ENCODE measurements at places on chromosomes 6 and 20.
A peak's percentile ranks its signal among the peaks of the same experiment; 100 is the strongest.

GRCh38 chr6:21189759-21190158, 403.8 kb upstream of the SOX4 start:
- no peak for DNase-seq

GRCh38 chr6:39048481-39049399, at the start of gene GLP1R:
Gene GLP1R (plus strand): TSS chr6:39048781. CDS start chr6:39048841, 60 bp downstream.
- DNase-seq, result no peak

DNA sequence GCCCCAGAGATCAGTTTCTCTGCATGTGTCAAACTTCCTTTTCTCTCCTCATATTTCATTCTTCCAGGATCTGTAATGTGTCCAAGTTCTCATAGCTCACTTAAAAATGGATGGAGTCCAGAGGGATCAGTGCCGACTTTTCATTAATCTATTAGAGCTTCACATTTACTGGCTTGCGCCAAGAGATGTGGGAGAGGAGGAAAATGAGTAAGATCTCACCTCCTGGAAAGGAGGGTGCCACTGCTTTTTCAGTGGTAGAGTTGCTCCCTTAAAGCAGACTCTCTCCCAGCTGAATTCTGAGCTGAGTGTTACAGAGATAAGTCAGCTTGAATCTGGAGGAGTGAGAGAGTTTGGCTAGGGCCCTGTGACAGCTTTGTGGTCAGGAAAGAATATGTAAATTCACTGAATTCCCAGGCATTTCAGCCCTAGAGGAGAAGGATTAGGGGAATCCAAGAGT, 175.9 kb downstream of the SOX4 start:
- DNase-seq, result no peak

GRCh38 chr6:74840953-74841352, 364.9 kb downstream of the COL12A1 start:
- DNase-seq, result no peak

GRCh38 chr6:82968708-82969107, 96.9 kb downstream of the UBE3D start:
- DNase-seq, result no peak

GRCh38 chr20:19864130-19864529, 106.1 kb downstream of the RIN2 start:
- DNase-seq, result no peak

GRCh38 chr20:25120920-25121319, 39.0 kb upstream of the VSX1 start:
- no peak for DNase-seq

- DNase-seq, result no peak
Observed at GRCh38 chr6:548517-548916, 108.4 kb downstream of the HUS1B start.

GRCh38 chr6:139290787-139291311, 949 bp downstream of the TXLNB start:
- no peak for DNase-seq

- no peak for DNase-seq
Observed at GRCh38 chr20:51511861-51512619, 30.5 kb downstream of the NFATC2 start.

- DNase-seq, result no peak
Observed at GRCh38 chr6:8082954-8083858, 19.0 kb upstream of the BLOC1S5 start.

GRCh38 chr20:36439040-36439730, 102.1 kb upstream of the MYL9 start:
- DNase-seq, result peak; percentile 37

- no peak for DNase-seq
Observed at GRCh38 chr20:53510262-53510661, 83.4 kb downstream of the ZNF217 start.

DNA sequence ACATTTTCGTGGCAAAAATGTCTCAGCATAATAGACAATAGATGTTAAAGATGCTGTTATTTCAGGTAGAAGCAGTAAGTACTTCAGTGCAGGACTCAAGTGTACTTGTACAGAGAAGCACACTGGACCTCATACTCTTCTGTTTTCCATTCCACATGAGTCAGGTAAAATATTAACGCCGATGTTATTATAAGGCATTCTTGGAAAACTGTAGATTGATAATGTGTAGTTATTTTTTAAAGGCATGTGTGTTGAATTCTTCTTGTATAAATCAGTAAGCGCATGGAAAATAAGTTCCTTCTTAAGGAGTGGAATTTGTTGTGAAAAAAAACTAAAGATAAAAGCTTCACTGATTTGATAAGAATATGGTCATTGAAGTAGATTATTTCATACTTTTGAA, 45.8 kb downstream of the DOP1A start:
- DNase-seq, result no peak

DNA sequence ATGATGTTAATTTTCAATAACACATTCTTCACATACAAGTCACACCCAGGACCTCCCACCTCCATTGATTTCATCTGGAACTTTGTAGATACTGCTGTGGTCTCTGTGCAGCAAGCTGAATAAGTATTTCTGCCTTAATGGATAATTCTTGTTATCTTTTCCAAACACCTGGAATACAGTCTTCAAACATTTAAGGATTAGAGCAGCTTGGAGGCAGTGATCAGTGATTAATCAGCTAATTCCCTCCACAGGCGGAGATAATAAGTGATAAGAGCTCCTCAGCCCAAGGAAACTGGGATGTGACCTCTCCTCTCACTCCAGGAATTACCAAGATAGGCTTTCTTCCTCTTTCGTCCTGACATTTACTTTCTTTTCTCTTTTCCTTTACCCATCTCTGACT, 110.7 kb downstream of the FIG4 start:
- no peak for DNase-seq

- DNase-seq, result no peak
Observed at GRCh38 chr6:53721766-53722165, 56.2 kb upstream of the KLHL31 start.

GRCh38 chr6:63521475-63522210, 50.6 kb upstream of the LOC128125822 start:
- DNase-seq, result no peak

DNA sequence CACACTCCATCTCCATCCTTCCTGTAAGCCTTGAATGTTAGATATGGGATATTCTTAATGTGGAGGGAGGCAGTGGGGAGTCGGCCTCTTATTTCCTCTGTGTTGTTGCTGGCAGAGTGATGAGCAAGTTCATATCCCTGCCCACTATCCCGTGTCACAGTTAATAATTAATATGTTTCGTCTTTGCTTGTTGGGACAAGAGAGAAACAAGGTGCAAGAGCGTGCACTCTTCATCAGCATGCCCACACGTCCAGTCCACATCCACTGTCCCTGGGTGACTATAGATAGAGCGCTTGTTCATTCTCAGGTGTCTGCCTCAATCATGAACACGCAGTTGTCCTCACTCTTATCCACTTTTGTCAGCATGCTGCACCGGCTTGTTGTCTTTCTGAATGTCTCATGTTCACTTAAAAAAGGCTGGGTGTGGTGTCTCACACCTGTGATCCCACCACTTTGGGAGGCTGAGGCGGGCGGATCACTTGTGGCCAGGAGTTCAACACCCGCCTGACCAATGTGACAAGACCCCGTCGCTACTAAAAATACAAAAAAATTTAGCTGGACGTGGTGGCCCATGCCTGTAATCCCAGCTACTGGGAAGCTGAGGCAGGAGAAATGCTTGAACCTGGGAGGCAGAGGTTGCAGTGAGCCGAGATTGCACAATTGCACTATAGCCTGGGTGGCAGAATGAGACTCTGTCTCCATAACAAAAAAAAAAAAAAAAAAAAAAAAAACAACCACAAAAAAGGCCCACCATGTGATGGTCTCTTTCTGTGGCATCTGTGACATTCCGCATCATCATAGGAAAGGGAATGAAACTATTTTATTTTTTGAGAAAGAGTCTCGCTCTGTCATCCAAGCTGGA, 34.2 kb downstream of the PPP1R3G start:
- DNase-seq, result no peak

GRCh38 chr6:154638369-154638768, 94.8 kb upstream of the SCAF8 start:
- no peak for DNase-seq

DNA sequence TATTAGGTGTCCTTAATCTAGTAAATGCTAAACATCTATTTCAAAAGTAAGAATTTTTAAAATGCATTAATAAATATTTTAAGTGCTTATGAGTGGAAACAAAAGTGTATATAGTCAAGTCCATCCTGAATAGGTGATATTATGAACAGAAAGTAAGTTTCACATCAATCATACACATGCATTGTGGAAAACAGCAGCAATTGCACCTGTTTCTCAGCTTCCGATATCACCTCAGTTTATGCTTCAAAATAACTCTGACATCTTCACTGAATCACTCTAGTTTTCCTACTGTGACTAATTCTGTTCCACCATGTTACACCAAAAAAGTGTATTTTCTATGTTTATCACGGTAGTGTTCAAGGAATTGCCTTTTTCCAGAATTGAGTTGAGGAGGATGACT, 172.6 kb upstream of the MANEA start:
- no peak for DNase-seq

DNA sequence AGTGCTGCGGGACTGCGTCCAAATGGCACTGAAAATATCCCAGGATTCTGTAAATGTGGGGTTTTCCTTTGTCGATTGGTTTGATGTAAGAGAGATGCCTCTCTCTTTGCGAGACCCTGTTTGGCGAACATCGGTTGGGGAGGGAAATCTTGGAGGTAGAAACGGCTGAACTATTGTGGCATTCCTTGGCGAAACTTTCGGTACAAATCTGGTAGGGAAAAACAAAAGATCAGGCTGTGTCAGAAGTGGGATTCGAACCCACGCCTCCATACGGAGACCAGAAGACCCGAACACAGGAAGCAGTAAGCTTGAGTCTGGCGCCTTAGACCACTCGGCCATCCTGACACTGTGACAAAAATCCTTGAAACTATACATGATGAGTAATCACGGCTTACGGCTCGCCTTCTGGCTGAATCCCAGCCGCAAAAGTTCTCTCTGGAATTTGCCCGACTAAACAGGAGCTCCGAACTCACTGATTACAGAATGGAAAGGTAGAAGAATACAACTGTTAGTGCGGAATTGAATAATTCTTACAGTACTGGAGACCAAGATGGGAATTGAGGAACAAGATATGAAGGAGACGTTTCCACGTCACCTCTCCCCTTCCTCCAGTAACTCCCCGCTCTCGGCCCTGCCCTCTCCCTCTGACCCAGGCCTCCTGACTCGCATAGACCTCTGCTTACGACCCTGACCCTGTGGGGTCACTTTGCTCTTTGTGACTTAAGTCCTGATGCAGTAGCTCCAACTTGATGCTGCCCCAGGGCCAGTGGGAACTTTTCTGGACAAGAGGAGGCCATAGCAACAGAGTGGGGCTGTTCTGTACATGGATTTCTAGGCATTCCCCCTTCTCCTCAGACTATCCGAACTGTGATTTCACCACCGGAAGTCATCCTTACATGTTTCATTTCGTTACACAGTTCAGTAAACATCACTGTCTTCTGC, 132.8 kb upstream of the ZNF184 start:
- DNase-seq, result no peak

GRCh38 chr6:153618371-153619322, 420.4 kb upstream of the OPRM1 start:
- DNase-seq, result no peak

DNA sequence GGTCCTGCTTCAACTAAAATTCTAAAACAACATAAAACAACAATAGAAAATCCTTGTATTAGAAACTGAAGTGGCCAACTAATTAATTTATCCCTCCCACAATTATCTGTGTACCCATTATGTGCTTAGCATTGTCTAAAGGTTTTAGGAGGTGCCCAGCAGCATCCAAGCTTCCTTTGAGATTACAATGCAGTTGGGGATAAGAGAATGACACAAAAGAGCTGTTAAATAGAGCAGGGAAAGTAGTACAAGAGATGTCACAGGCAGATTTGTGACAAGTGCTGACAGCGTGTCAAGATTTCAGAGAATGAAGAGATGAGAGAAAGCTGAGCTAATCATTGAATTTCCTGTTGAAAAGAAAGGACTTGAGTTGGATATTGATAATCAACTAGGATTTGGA, 204.8 kb downstream of the OTOR start:
- no peak for DNase-seq

- no peak for DNase-seq
Observed at GRCh38 chr6:168871642-168872315, 381.9 kb downstream of the THBS2 start.

- no peak for DNase-seq
Observed at GRCh38 chr6:124066269-124066668, 262.6 kb downstream of the NKAIN2 start.

GRCh38 chr6:45895569-45895968, 120.1 kb downstream of the CLIC5 start:
- DNase-seq, result no peak

- no peak for DNase-seq
Observed at GRCh38 chr6:16999491-17000436, 102.1 kb upstream of the STMND1 start.

All from activated T-helper 1 cell treated with Interleukin-2 at 50 U/mL for 16 hours (primary cell).